NCI-H2107 (cell line): ENCODE measurements at places on chromosomes 2 and 18.

GRCh38 chr2:54949431-54949830, 100.8 kb downstream of the RTN4 start:
- DNase-seq = no peak

- DNase-seq = no peak
Measured at GRCh38 chr2:212995920-212996319, 155.5 kb downstream of the IKZF2 start.

DNA sequence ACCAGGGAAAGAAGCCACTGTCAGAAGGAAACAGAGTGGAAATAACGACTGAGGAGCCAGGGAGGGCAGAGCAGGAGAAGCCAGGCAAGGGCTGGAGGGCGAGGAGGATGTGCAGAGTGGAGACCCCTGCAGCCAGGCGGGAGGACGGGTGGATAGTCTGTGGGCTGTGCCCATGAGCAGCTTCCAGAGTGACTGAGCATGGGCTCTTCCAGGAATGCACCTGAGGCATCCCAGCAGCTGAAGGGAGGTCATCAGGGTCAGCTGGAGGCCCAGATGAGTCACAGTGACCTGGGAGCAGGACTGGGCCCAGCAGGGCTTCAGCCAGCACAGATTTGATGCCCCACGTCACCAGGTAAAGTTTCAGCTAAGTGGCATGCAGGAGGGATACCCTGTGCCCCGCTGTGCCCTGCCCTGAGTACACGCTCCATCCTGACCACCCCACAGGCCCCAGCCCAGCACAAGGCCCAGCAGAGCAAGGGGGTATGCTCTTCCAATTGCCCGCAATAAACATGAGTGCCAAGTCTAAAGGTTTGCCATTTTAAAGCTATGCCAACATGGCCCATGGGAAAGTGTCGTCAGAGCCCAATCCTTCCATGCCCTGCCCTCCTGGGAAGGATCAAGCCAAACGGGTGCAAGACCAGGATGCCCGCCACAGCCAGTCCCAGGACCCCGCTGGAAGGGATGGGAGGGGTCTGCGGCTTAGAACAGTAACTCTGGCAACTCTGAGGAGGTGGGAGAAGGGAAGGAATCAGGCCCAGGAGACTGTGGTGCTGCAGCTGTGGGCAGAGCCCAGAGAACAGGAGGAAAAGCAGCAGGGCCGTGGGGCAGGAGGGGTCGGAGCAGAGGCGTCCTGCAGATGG, 85.7 kb downstream of the SEPTIN10 start:
- no peak for DNase-seq

GRCh38 chr18:3234457-3234856, 13.1 kb upstream of the MYL12A start:
- DNase-seq = no peak

DNA sequence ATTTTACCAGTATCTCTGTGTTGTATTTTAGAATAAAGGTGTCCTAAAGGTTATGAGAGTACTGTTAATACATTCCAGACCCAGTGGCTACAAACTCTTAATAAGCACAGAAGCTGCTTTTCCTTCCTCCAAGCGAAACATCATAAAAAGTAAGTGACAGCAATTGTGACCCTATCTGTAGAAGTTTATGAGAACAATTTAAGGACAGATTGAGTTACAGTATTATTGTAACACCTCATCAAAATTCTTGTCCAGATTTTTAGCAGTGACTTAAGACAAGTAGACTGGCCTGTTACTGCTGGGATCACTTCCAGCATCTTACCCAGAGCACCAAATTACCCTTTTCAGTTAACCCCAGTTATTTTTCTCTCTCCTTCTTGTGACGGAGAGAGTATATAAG, 154.6 kb downstream of the ERBB4 start:
- no peak for DNase-seq

DNA sequence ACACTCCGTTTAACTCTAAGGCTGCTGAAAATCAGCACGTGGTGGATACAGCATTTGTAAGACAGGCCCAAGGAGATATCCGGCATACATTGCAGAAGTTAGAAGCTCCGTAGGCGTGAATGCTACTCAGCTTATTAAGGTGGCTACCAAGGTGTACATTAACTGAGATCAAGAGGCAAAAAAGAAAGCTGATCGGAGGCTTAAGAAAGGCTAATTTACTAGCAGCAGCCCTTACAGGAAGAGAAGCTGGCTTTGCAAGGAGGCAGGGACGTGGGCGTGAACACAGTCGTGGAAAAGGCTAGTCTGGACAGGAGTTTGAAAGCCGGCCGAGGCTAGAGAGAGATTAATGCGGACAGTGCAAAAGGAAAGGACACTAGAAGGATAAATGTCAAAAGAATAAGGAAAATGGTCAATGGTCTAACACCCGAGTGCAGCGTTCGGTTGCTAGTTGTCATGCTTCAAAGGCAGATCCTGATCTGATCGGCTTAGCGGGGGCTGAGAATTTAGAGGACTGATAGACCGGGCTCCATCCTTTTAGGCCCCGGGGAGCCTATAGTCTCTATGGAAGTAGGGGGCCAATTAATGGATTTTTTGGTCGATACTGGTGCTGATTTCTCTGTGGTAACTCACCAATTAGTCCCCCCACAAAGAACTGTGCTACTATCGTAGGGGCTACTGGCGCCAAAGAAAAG, 45.6 kb upstream of the SELENOI start:
- DNase-seq = no peak

GRCh38 chr2:3126911-3127621, 250.6 kb downstream of the EIPR1 start:
- no peak for DNase-seq

GRCh38 chr2:177261116-177262060, 3.1 kb downstream of the NFE2L2 start:
- no peak for DNase-seq

DNA sequence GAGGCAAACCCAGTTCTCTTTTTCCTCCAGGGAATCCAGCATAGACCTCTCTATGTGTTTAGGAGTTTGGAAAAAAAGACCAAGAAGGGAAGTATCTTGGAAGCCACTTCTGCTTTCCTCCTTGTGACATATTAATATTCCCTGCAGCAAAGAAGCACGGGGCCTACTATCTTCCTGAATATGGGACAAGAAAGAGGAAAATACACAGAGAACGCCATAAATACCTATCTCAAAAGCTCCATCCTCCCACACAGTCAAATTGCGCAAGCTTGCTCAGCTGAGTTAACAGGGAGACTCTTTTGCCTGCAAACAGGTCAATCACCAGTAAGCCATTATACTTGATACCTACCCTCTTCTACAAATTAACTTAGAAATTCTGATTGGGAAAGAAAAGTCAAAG, 16.7 kb upstream of the RAPH1 start:
- no peak for DNase-seq
